NCI-H446 treated with DMSO at 0.1 percent for 48 hours (cell line): ENCODE measurements at places on chromosomes 5 and 9.

- DNase-seq, result no peak
Measured at GRCh38 chr9:130119519-130120298, 52.5 kb upstream of the NCS1 start.

DNA sequence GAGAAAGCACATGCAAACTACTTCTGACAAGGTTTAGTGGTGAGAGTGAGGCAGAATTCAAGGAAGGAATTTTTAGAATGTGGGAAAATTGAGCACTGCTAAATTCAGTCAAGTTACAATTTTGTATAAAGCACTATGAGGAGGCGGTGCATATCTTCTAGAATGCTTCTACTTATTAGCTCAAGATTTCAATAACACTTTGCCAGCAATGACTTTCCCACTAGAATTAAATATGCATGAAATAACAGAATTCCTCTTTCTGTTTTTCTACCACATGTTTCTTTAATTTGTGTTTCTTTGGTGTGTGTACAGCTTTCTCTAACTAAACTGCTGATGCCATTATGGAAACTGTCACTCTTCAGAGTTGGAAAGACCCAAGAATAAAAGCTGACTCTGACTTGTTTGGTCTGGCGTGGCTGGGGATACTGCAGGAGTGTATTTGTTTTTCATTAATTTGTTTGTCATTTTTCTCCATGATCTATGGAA lies 163.5 kb downstream of the ARSB start:
- no peak for DNase-seq

GRCh38 chr5:60020457-60020856 lies 126.9 kb upstream of the PDE4D start:
- no peak for DNase-seq

- DNase-seq, result no peak
Measured at GRCh38 chr9:37953206-37953774, 49.4 kb upstream of the SLC25A51 start.

- DNase-seq, result no peak
Measured at GRCh38 chr5:4372481-4372880, 767.6 kb upstream of the ADAMTS16 start.

DNA sequence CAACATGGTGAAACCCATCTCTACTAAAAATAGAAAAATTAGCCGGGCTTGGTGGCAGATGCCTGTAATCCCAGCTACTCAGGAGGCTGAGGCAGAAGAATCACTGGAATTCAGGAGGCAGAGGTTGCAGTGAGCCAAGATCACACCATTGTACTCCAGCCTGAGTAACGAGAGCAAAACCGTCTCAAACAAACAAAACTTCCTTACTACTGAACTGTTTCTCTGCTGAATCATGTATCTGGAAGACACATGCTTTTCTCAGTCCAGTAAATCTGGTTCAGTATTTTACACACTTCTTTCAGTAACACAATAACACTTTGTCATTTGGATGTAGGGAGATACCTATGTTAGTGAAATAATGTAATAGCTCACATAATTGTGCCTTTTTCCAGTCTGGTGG lies 7.9 kb downstream of the TRMT10B start:
- no peak for DNase-seq

GRCh38 chr9:136075881-136076678 lies 19.0 kb downstream of the NACC2 start:
- no peak for DNase-seq

DNA sequence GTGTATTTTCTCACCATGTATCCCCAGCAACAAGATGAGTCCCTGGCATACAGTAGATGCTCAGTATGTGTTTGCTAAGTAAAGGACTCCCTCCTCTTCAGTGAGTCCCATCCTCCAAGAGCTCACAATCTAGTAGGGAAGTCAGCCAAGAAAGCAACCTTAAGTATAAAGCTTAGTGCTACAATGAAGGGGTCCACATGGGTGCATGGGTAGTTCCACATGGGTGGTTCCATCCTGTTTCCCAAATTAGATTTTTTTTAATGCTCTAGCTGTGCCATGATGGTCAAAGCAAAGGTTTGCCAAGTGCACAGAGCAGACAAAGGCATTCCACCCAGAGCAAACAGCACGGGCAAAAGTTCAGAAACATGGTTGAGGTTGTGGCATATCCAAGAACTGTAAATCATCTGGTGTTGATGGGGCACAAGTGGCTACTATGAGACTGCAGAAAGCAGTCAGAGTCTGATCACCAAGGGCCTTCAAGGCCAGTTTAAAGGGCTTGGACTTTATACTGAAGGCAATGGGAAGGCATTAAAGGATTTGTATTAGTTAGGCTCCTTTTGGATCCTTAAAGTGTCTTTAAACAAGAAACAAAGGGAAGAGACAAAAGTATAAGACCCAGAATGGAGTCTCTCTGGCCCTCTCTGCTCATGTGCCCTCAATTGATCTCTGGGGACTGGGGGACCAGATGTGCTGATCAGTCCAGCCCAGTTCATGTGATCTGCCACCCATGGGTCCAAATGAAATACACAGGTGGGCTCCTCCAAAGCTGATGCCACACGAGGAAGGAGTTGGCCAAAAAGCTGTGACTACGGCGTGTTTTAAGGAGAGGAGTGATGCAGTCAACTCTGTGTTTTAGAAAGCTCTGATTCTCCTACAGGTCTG lies 9.0 kb upstream of the CPLX2 start:
- peak; percentile 57 for DNase-seq

DNA sequence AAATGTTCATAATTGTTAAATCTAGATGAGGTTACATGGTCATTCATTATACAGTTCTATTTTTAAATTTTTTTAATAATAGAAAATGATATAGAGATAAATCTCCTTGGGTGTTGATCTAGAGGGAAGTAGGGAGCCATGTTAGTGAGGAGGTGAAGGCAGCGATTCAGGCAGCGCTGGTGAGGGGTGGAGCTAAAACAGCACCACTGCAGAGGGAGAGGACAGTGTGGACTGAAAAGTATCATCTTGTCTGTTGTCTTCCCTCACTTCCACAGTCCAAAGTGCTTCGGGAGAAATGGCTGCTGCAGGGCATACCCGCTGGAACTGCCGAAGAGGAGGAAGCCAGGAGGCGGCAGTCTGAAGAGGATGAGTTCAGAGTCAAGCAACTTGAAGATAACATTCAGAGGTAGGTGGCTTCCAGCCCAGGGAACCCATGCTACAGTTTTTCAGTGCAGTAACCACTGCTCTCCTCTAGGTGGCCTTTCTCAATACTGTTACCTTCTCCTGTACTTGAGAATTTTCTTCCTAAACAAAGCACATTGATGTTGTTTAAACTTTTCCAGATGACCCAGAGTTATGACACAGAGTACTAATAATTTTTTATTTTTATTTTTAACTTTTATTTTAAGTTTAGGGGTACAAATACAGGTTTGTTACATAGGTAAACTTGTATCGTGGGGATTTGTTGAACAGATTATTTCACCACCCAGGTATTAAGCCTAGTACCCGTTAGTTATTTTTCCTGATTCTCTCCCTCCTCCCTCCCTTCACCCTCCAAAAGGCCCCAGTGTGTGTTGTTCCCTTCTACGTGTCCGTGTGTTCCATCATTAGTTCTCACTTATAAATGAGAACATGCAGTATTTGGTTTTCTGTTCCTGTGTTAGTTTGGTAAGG lies 100.5 kb downstream of the PALM2AKAP2 start:
- DNase-seq, result no peak

DNA sequence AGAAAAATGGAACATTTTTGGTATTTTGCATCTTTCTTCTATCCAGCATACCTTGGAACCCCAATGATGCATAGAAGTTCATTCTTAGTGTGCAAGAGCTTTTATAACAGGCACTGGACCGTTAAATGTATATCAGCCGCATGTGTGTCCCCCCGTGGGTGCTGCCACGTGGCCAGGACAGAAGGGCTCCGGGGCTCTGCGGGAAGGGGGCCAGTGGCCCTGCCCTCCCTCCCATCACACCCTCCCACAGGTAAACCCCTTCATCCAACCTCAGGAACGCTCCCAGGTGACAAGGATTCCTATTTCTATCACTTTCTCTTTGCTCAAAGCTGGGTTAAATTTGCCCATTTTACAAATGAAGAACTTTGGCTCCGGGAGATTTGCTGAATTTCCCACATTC lies 393.4 kb upstream of the IRX4 start:
- no peak for DNase-seq

GRCh38 chr5:42157215-42157614 lies 232.1 kb downstream of the FBXO4 start:
- DNase-seq, result no peak

GRCh38 chr5:1776831-1777230 lies 22.8 kb downstream of the MRPL36 start:
- DNase-seq, result no peak

- DNase-seq, result no peak
Measured at GRCh38 chr9:14232111-14232510, 81.8 kb downstream of the NFIB start.

DNA sequence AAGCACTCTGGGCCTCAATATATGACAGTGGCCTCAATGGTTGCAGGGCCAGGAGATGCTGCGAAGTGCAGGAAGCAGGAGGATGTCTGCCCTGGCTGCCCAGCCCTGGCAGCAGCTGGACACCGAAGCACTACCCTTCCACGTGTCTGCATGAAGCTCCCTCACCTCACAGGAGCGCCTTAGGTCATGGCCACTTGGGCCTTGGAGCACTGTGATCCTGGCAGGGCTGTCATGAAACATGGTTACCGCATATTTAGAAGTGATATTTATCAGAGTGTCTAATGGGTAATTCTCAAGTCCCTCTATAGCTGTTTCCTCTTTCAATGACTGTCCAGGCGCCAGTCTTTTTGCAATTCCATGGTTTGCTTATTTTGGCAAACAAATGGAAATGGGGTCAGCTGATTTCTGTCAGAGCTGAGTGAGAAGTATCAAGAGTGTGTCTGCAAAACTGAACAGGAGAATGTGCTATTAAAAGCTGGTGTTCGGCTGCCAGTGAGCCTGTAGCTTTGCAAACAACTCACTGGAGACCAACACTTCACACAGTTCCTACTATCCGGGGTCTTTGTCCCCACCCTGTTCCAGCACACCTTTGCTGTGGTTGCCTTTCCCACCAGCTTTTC lies 285.9 kb downstream of the KIF4B start:
- DNase-seq, result no peak

DNA sequence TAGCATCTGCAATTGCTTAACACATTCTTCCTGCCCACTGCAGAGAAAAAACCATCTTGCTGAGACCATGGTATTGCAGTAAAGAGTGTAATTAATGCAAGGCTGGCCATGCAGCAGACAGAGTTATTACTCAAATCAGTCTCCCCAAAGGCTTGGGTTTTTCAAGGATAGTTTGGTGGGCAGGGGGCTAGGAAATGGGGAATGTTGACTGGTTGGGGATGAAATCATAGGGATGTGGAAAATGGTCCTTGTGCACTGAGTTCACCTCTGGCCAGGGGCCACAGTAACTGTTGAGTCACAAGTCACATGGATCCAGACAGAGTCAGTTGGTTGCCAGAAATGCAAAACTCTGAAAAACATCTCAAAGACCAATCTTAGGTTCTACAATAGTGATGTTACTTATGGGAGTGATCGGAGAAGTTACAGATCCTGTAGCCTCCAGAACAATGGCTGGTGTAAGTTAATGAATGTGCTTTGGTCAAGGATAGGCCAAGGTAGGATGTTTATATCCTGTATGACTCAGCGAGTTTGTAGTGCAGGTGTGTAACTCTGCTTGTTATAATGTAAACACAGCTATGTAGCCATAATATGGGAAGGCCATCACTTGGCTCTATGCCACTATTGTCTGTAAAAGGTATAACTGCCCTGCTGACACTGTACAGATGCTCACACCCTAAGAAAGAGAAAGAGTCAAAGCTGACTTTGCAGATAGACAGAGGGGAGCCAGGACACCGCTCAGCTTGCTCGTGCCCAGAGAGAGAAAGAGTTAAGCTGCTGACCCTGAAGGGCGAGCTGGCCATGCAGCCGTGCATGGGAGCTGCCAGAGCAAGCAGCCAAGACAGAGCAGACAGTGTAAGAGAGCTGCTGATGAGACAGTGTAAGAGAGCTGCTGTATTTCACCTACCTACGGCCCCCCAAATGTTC lies 27.2 kb downstream of the C9orf152 start:
- DNase-seq, result no peak

- DNase-seq, result no peak
Measured at GRCh38 chr5:169268019-169268418, 32.9 kb downstream of the SLIT3 start.

DNA sequence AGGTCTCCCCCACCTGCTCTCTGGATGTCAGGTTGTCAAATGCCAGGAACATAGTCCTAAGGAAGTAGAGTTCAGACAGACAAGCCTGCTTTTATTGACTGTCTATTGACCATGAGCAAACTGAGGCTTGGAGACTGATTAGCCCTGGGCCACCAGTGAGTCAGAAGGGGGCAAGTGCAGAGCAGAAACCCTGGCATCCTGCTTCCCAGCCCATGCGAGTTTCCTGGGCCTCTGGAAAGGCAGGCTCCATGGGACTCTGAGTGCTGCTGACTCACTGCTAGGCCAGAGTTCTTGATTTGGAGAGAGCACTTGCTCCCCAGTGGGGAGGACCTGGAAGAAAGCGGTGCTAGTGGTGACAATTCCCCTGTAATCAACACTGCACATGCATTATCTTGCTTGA lies 2.8 kb upstream of the HBEGF start:
- DNase-seq, result no peak
